ENCODE measurements at places on chromosomes 7 and 10.

DNA sequence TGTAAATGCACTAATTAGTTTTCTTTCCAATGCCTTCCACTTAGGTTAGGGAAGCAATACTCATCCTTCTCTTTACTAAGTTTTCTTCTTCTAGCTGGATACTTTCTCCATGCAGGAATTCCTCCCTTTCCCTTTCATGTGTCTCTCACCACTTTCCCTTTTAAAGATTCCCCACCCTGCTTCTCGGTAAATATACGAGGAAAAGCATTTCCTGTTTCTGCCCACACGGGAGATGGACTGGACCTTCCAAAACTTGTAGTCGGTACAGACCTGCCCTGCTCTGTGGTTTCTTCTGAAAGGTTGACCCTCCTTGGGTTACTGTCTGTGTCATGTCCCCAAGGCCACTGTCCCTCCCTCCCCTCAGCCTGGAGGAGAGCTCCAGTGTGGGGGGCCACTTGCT, 58.9 kb upstream of the LYZL2 start:
- DNase-seq = no peak

DNA sequence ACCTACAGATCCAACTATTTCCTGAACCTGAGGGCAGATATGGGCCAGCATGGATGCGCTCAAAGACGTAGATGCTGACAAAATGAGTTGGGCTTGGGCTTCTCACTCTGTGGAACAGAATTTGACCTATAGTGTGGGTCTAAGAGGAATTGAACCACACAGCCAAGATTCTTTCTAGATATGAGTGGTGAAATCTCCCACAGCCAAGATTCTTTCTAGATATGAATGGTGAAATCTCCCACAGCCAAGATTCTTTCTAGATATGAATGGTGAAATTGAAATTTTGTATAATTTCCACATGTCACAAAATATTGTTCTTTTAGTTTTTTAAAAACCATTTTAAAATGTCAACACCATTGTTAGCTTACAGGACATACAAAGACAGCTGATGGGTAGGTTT, 215.4 kb upstream of the LRGUK start:
- no peak for DNase-seq

DNA sequence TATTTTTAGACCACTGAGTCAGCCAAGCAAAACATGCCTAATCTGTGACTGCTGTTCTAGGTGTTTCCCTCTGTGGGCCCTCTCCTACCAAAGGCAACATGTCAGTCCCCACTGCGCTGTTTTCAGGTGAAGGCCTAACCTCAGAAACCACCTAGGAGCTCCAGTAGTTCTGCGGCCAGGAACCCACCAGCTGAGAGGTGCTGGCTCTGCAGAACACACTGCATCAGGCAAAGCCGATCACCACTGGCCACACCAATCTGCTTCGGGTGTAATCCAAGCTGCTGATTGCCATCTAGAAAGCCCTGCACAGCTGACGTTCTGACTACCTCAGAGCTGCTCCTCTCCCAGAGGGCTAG, 14.9 kb downstream of the CAMK2G start:
- DNase-seq = no peak

DNA sequence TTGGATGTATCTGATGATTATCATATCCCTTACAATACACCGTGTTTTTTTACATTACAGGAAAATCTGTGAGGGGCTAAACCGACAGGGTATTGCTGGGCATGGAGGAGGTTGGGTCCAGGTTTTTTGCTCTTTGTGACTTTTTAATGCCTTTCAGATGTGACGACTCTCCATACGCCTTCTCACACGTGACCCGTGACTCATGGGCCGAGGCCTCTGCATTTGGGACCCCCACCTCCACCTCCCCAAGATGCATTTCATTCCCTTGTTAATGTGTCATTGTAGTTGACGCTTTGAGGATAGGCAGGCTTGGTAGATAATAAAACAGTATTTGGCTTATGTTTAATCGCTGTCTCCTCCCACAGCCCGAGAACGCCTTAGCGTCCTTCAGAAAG, 95.3 kb downstream of the CUX1 start:
- DNase-seq = no peak

- DNase-seq = no peak
These were observed 13.2 kb downstream of the PCLO start for GRCh38 chr7:83149466-83149865.

- no peak for DNase-seq
These were observed 891.9 kb upstream of the MBL2 start for GRCh38 chr10:53664282-53665019.

DNA sequence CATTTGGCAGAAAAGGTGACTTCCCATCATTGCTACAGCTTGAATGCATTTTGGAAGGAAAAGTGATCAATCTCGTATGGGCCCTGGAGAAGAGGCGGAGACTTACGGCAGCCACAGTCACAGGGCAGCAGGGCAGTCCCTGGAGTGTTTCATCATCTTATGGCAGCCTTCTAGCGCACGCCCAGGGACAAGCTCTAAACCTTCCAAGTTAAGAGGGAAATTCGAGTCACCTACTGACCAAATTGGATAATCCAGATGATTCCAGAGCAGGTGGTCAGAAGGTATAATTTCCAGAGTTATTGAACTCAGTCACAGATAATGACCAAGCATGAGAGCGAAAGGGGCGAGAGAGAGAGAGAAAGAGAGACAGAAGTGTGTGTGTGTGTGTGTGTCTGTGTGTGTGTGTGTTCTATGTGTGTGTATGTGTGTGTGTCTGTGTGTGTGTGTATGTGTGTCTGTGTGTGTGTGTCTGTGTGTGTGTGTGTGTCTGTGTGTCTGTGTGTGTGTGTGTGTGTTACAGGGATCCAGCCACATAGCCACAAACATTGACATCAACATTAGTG, 123.7 kb upstream of the ADAM12 start:
- no peak for DNase-seq

GRCh38 chr7:50646069-50646468, 80.9 kb upstream of the DDC start:
- DNase-seq = no peak

GRCh38 chr7:1234049-1234880, 1.6 kb downstream of the UNCX start:
- no peak for DNase-seq

- DNase-seq = no peak
These were observed 99.7 kb downstream of the BMPR1A start for GRCh38 chr10:86856156-86856555.

DNA sequence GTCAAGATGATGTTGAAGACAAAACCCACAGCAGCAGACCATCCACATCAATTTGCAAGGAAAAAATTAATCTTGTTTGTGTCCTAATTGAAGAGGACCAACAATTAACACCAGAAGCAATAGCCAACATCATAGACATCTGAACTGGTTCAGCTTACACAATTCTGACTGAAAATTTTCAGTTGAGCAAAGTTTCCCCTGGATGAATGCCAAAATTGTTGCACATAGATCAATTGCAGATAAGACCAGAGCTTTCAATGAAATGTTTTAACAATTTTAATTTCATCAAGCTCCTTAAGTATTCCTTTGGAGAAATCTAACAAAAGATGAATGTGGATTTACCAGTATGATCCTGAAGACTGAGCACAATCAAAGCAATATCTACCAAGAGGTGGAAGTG, 168.6 kb downstream of the CTNNA3 start:
- DNase-seq = no peak
